ENCODE measurements at places on chromosomes 7 and 10.

DNA sequence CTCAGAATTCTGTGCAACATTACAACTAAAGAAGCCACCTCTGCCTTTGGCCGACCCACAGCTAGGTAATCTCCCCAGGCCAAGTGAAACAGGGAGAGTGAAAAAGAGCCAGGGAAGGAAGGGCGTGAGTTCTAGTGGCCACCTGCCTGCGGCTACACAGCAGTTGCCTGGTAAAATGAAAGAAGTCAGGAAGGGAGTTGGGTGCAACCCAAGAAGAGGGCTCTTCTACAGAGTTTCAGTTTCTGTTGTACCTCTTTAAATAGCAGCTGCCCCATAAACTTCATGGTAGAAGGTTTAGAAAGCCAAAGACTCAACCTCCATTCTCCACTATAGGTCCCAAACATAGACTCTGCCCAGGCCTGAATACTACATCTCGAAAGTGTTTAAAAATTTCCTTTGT is 76.2 kb upstream of the TMEM168 start:
- no peak for DNase-seq

DNA sequence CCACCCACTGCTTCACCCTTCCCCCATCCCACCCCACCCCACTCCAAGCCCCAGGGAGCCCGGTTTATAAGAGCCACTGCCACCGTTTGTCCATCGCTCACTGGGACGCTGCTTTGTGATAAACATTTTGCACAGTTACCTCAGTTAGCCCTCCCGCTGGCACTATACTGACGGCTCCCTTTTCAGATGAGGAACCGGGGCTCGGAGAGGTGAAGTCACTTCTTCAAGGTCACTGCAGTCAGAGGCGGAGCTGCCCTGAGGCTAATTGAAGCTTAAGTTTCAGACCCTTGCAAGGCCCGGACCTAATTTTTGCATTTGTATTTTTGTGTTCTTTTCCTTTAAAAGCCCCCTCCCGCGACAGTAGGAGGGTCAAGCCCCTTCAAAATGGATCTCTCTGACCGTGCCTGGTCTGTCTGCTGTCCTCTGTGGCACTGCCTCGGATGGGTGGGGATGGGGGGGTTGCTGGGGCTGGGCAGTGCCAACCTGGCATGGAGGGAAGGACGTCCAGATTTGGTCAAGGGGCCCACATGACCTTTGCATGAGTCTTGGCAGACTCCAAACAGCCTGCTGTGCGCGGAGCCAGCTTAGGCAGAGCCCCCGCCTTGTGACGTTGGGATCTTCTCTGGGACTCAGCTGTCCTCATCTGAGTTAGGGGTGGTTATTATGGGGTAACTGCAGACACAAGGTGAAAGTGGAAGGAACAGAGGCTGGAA is 17.7 kb upstream of the NODAL start:
- no peak for DNase-seq

DNA sequence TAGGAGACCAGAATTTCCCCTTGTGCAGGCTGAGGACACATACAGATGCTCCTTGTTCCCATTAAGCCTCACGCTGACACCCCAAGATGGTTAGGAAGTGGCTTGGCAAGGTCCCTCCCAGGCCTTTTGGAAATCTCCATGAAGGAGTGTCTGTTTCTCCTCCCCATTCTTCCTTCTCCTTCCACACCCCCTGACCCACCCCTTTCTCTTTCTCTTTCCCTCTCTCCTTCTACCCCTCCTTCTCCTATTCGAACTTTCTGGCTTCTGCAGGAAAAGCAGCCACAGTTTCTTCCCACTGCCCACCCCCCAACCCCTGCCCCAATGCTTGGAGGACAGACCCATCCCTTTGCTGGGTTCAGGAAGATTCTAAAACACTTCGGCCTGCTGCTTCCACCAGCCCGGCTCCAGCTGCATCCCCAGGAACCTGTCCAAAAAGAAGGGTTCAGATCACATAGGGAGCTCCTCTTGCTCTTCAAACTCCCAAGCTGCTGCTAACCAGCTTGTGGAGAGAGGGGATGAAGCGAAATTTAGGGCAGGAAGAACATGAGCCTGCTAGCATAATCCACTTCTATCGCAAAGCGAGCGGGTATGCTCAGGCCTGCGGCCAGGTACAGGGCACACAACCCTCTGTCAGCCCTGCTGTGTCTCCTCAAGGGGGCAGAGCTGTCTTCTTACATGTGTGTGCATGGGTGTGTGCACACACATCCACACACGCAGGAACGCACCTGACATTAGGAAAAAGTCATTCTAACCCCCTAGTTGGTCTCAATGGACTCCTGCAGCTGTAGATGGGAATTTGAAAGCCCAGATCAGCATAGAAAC is 80.4 kb downstream of the PPP1R3C start:
- no peak for DNase-seq

- no peak for DNase-seq
These were observed 226.0 kb downstream of the SFMBT2 start for GRCh38 chr10:7184660-7185366.

DNA sequence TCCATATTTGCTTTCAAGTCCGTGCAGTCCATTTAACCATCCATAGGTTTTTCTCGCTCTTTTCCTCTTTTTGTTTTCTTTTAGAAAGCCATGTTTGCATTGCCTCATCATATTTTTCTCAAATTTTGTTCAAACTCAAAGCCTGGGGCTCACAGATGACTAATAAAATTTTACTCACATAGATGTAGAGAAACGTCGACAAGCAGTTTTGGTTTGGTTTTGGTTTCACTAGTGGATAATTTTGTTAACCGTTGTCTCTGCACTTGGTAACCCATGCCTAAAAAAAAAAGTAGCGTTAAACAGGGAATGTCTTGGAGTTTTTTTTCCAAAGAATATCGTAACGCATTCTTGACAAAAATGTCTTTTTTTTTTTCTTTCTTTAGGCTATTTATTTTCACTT is 344.2 kb upstream of the GALNT17 start:
- no peak for DNase-seq

DNA sequence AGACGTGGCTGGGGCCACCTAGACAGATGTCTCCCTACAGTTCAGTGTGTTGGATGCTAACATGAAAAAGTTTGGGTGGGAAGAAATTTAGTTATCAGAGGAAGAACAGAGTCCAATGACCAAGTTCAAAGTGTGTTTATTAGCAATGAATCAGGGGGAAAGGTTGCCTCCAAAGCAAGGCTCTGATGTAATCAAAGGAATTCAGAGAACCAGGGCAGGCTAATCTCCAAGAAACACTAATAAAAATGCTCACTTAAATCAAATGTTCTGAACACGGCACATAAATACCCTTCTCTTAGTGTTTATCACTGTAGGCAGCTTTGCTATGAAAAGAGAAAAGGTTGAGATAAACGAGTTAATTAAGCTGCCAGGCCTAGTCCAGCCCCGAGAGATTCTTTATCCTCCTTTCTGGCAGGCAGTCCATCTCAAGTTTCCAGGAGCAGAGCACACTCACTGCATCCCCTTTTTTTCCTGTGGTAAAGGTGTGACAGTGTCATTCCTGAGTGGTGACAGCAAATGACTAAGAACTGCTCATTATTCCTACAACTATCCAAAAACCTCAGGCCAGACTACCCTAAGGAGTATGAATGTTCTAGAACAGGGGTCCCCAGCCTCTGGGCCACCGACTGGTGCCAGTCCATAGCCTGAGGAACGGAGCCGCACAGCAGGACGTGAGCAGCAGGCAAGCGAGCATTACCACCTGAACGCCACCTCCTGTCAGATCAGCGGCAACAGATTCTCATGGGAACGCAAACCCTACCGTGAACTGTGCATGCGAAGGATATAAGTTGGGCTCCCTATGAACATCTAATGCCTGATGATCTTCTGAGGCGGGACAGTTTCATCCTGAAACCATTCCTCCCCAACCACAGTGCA is 66.9 kb upstream of the FHIP2A start:
- DNase-seq: no peak

DNA sequence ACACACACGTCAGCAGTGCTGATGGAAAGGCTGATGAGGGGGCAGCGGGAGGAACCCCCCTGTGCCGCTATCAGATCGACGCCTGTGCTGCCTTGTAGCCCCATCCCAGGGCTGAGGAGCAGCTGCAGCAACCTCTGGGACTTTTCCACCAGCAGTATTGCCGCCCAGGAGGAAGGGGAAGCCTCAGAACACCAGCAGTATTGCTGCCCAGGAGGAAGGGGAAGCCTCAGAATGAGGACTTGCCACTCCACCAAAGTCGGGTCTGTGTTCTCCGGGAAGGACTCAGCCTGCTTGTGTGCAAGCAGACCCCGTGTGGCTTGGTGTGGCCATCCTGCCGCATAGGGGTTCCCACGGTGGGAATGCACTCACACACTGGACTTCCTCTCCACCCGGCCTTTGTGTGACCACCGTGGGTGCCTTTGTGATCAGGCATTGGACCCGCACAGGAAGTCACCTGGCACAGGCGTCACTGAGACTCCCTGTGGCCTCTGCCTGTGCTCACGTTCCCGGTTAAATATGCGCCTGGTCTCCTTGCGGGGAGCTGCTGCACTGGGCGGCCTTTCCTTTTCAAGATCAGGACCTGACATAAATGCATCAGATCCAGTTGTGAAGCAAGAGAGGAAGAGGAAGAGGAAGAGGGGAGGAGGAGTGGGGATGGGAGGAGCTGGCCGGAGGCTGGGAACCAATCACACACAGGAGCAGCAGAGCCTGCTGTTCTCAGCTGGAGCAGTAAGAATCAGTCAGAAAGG is 248.5 kb downstream of the DNAJB6 start:
- no peak for DNase-seq

DNA sequence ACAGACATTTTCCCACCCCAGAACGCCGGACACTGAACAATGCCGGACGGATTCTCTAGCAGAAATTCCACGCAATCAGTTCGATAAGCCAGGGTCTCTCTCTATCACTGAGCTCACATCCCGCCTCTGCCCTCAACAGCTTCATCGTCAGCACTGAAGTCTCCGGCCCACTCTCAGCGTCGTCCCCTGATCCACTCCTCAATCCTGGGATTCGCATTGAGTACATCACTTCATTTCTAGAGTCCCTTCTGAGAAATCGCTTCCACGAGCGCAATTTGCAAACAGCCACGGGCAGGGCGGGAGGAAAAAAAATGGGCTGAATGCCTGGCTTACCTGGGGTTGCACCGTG is 365 bp downstream of the YME1L1 start:
- DNase-seq: no peak

GRCh38 chr10:57815949-57816348 is 451.7 kb downstream of the IPMK start:
- DNase-seq: no peak

GRCh38 chr7:157612664-157613561 is 276.1 kb downstream of the DNAJB6 start:
- peak; percentile 32 for DNase-seq

GRCh38 chr7:103123529-103123928 is 25.4 kb downstream of the NAPEPLD start:
- DNase-seq: no peak
